ENCODE measurements at places on chromosomes 3 and 15. TPM values are rescaled to one million over a fixed set of nuclear protein-coding genes. Genes with fewer than 3 reads are reported as not detected.

The ZIC1 gene
- not detected for total RNA-seq

The SLC28A2 gene
- total RNA-seq, result not detected

The ACVR2B gene
- 4.0 TPM for total RNA-seq

The FHIT gene
- total RNA-seq, result 9.0 TPM

The EFHB gene
- 2.6 TPM for total RNA-seq

The EXD1 gene
- total RNA-seq, result not detected

The NEK10 gene
- 0.96 TPM for total RNA-seq

GRCh38 chr3:25584011-25584789, 80.5 kb downstream of the TOP2B start:
- DNase-seq, result no peak

DNA sequence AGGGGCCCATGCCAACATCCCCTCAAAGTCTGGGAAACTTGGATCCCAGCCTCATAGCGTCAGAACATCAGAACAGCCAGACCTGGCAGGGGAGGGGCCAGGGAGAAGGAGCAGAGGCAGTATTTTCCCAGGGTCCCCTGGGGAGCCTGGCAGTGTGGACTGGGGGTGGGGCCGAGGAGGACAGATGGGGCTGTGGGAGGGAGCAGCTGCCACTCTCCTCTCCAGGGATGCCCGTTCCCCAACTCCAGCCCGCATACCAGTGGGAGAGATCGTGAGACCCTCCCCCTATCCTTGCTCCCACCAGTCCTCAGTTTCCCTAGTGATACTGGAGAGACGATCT, 6.5 kb upstream of the DNAJB8 start:
- DNase-seq, result no peak

- no peak for DNase-seq
These were observed 286.8 kb upstream of the UMPS start for GRCh38 chr3:124443446-124443845.

GRCh38 chr3:126358816-126359181, 1.6 kb upstream of the KLF15 start:
- no peak for DNase-seq

DNA sequence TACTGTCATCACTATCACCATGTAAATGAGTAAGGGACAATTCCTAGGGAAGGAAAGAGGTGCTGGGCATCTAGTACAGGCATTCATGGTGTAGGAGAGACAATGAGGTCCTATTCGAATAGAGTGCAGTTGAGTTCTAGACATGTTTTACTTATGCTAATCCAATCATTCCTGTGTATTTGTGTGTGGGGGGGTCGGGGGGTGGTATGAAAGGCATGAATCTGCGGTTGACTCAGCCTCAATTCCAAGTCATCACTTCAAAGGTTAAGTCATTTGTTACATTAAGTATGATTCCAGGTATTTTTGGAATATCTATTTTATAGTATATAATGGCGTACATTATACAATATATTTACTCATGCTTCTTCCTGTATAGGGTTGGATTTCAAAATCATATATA, 163.1 kb upstream of the GALNT15 start:
- no peak for DNase-seq

DNA sequence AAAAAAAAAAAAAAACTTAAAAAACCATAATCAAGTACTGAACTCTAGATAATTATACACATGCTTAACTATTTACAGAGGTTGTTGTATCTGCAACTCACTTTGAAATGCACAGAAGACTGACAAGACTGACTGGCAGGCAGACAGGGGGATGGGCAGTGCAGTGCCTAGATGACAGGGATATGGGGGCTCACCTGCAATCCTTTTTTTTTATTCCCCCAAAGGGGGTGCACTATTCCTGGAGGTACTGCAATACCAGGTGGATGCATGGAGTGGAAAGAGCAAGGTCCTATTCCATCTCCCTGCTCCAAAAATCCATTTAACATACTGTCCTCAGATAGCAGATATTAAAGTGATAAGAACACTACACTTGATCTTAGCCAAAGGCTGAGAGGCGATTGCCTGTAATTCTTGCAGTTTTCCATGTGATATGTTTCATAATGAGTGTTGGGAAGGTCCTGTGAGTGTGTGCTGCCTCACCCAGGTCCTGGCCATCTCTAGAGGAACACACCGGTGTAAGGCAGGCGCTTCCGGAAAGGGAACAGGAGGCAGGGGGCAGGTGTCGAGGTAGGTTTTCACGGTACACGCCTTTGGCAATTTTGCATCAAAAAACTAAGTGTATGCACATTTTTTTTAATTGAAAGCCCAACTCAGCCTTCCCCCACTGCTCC, 22.7 kb downstream of the SEC61A1 start:
- DNase-seq, result no peak

DNA sequence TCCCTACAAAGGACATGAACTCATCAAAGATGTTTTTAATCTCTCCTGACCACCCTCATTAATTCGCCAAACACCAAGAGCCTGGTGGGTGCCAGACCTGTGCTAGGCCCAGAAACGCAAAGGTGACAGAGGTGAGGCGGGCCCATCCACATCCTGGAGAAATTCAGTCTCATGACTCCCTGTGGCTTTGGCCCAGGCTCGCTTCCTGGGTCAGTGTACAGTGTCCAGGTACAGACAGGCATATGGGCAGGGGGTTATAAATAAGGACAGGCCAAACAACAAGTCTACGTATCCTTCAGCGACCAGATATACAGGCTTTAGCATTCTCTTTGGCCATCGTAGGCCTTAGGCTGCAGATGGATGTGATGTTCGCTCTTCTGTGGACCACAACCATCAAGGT, 945 bp upstream of the PLA2G4F start:
- DNase-seq, result no peak

DNA sequence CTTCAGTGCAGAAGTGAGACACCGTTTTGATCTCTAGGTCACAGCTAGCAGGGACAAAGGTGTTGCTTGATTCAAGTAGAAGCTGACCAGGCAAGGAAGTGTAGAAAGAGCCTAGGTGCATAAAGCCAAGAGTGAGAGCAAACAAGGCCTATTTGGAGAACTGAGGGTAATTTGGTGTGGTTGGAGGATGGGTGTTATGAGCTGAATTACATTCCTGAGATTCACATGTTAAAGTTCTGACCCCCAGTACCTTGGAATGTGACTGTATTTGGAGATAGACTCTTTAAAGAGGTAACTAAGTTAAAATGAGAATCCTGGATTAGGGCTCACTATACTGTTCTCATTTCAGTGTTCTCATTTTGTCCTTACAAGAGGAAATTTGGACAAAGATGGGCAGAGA, 191.3 kb downstream of the ZMAT3 start:
- DNase-seq, result no peak

DNA sequence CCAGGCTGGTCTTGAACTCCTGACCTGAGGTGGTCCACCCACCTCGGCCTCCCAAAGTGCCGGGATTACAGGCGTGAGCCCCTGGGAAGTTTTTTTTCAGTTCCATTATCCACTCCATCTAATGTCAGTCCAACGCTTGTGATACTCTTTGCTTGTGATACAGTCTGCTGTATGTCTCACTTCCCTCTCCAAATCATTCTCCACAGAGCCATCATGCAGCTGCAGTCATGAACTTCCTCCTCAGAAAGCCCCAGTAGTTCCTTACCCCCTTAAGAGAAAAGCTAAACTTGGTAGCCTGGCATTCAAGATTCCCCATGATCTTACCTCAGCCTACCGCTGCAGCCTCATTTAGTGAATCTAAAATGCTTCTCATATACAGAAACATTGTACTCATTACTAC, 2.3 kb downstream of the ARPC4 start:
- DNase-seq, result no peak

DNA sequence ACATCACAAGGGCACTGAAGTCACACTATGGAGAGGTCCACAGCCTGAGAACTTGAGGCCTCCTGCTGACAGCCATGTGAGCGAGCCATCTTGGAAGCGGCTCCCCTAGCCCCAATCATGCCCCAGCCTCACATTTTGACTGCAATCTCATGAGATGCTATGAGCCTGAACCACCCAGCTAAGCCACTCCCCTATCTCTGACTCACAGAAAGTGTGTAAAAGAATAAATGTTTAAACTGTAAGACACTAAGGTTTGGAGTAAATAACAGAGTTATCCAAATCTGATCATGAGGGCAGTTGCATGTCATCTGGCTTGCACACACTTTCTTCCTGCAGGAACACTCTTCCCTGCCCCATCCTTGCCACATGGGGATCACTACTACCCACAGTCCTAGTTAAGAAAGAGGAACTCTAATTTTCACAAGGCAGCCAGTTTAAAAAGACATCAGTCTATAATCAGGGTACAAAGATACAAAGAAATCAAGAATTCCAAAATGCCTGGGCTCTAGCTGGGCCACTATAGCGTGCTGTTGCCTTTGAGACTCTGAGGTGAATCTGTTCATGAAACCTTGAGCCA, 494.2 kb downstream of the FOXP1 start:
- DNase-seq, result no peak

GRCh38 chr3:50226888-50227389, 9.1 kb upstream of the GNAI2 start:
- DNase-seq, result no peak

GRCh38 chr3:115252679-115253078, 105.6 kb upstream of the ZBTB20 start:
- no peak for DNase-seq

- DNase-seq, result no peak
These were observed 60.5 kb upstream of the LRTM1 start for GRCh38 chr3:54988302-54988837.

DNA sequence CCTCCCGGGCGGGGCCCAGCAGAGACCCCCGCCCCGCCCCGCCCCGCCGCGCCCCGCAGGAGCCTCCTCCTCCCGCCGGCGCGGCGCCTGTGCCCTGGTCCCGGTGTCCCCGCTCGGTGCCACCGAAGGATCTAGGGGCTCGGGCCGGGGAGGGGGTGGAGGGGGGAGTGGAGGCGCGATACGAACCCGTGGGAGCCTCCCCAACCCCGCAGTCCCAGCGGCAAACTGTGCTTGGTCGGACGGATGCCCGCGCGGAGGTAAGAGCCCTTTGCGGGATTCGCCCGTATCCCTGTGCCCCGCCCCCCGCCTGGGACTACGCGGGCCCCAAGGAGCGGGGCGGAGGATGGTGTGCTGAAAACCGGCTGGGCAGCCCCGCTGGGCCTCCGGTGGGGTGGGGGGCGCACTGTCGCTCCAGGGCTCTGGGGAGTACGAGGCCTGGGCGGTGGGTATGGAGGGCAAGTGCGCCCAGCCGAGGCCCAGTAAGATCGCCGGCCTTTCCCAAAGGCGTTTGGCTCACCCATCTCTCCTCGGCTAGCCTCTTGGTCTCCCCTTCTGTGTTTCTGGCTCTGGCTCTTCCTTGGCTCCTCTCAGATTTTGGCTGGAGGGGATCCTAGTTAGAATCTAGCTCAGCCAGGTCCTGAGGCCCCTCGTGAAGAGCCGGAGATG, 65.6 kb upstream of the POLG start:
- DNase-seq, result no peak

- no peak for DNase-seq
These were observed 48.6 kb downstream of the FOXL2 start for GRCh38 chr3:138898301-138898700.

DNA sequence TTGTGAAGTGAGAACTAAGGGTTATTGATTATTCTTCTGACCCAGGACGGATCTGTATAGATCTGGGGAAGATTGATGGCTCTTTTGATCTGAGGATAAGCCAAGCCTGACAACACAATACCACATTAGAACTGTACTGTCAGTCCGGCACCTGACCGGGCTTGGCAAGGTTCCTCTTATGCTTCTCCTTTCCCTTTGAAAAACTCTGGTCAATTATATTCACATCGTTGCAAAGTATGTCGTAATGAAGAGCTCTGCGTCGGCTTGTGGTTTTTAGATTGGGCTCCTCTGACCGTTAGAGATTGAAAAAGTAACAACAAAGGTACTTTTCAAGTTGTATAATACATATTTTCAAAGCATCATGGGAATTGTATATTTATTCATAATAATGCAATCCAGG, 389.8 kb downstream of the NR2F2 start:
- DNase-seq, result no peak

DNA sequence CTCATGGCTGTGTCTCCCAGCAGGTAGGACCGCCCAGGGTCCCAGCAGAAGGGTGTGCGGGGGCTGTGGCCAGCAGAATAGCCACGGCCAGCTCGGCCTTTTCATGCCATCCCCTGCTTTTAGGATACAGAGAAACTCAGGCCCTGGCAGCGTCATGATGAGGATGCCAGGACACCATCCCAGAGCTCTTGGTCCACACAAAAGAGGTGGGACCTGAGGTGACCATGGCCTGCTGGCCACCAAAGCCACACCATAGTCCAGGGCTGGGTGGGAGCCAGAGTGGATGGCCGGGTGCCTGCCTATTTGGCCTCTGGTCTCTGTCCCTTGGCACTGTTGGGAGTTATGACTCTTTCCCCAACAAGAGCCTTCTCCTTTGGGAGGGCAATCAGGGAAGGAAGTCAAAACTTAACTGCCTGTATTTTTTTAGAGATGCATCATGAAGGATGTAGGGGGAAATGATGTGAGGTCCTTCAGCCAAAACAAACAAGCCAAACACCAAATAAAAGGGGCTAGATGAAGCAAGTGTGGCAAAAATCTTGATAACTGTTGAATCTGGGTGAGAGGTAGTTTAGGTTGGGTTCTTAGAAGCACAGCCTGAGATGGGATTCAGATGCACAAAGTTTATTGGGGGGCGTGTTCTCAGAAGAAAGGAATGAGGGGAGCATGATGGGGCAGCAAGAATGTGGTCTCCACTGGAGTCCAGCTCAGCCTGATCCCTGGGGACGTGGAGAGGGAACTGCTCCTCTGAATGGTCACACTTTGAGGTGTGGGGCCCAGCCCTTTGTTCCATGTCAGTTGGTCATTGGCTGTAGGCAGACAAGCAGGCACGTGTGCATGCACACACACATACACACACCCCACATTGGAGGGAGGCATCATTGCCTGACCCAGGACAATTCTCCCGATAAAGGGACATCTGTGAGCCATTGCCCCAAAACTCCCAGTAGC, 33.2 kb downstream of the SMAD6 start:
- no peak for DNase-seq

GRCh38 chr15:26662283-26662682, 110.6 kb downstream of the GABRB3 start:
- no peak for DNase-seq

DNA sequence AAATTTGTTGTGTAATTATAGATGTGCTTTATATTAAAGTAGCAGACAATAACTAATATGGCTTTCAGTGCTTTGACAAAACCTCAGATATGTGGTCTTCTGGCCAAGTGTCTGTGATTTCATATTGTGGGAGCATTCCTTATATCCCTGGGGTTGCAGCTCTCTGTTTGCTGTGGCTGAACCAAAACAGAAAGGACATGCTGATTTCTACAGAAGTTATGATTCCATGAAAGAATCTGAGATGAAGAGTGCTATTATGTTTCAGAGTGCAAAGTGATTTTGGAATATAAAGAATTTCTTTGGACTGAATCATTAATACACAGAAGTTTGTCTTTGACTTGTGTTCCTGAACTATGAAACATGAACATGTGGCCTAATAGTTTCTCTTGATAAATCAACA, 36.5 kb downstream of the CDV3 start:
- DNase-seq, result no peak

All from breast epithelium (tissue), 4 donors.